ENCODE measurements at places on chromosomes 1 and 21.

DNA sequence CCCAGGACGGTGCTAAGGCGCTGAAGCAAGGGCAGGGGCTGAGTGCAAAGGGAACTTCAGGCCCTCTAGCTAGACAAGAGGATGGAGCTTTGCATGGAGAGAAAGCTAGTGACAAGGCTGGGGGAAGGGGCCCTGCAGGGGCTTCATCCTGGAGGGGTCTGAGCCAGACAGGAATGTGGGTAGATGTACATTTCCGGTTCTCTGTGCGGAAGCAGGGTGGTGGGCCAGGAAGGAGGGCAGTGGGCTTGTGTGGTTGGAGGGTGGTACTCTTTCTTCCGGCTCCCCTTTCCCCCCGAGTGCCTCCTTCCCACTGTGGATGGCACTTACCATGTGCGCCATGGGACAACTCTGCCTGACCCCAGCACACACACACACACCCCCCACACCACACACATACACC lies 1.5 kb downstream of the KISS1 start:
- DNase-seq: no peak

GRCh38 chr1:11944358-11944931 lies 9.9 kb downstream of the PLOD1 start:
- no peak for DNase-seq

- DNase-seq: no peak
These were observed 59.6 kb upstream of the C1orf87 start for GRCh38 chr1:60133000-60133673.

DNA sequence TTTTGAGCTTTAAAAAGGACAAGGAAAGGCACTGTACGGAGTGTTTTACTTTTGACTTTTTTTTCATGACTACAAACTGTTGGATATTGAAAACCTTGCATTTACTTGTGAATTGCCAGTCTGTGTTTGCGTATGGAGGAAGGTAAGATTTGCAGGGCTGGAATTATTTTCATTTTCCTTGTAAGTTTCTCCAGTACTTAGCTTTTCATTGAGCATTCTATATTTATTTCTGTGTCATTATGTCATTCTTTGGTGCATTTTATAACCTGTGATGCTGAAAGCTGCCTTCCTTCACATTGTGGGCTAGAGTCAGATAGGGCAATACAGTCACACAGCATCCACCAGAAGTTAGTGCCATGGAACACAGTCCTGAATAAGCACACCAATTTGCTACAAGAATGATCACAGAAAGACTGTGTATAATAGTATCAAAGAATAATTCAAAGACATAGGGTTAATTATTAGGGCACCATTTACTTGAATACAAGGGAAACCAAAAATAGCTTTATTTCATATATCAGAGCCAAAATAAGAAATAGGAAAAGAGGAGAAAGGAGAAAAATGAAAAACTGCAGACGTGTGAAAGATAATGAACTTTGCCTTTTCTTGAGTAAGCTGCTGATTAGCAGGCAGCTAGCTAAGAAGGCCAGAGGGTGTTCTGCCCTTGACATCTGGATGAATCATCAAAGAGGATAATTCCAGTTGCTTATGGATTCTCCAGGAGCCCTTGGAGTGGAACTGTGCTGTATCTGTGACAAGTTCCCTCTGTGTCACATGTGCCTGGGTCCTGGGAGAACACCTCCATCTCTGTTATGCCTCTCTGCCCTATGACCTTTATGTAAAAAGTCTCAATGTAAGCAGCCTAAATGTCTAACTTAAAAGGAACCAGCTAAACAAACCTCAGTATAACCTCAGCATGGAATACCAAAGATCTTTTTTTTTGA lies 8.0 kb upstream of the FAM20B start:
- no peak for DNase-seq

DNA sequence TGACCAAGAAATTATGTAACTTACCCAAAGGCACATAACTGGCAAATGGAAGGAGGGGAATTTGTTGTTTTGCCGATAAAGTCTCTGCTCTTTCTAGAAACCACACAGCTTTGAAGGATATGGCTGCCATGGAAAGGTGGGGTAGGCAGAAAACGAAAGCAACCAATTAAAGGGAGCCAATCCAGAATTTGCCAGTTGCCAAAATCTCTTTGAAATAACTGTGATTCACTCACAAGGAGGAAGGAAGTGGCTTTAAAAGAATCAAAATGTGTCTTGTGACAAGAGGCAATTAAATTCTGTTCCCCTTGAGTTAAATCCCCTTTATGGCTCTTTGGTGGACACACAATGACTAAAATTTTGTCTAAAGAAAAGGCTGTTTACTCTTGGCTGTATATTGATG lies 61.2 kb upstream of the CCDC190 start:
- DNase-seq: no peak

GRCh38 chr1:163227126-163227525 lies 24.4 kb upstream of the RGS5 start:
- DNase-seq: no peak
